ENCODE measurements at places on chromosomes 3 and 15. TPM values are rescaled to one million over a fixed set of nuclear protein-coding genes. Genes with fewer than 3 reads are reported as not detected.

The TLR9 gene
- not detected for total RNA-seq

The RMDN3 gene
- 21.6 TPM for total RNA-seq

The MOBP gene
- total RNA-seq, result not detected

The CASR gene
- total RNA-seq, result not detected

The PAQR9 gene
- not detected for total RNA-seq

Measured in hair follicle dermal papilla cell (primary cell).